ENCODE measurements at places on chromosomes 4 and X.

- DNase-seq = no peak
Measured at GRCh38 chr4:27360790-27361267, 500.2 kb downstream of the STIM2 start.

GRCh38 chr4:41466249-41466648 lies 71.7 kb upstream of the LIMCH1 start:
- no peak for DNase-seq

DNA sequence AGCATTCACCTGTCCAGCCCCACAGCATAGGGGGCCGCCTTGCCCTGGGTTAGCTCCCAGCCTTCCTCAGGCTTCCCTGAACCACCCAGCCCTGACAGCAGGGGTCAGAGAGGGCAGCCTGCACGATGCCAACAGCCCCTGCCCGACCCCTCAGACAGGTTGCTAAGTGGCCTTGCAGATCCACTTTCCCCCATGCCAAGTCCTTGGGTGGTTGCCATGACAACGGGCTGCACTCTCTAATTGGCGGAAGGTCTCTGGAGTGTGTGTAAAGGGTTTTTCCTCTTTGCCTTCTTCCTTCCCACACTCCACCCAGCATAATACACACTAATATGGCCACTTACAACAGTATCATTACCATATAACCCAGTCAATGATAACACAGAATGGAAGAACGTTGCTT lies 99.6 kb upstream of the AFAP1 start:
- no peak for DNase-seq

- DNase-seq = no peak
Measured at GRCh38 chrX:136209016-136209738, 42.0 kb downstream of the MAP7D3 start.

DNA sequence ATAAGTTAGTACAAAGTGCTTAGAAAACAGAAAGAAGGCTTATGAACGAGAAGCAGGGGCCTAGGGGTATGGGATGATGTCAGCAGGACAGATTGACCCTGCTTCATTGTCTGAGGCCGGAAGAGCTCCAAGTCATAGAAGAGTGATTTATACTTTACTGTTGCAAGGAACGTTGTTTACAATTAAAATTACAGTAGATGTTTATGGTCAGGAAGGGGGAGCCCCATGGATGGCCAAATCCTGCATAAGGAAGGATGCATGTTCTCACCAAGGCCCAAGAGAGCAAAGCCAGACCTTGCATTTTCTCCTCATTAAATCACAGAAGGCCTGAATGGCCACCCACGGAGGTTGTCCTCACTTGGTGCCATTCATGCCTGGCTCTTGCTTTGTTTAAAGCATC lies 115.3 kb downstream of the LDB2 start:
- DNase-seq = no peak

- DNase-seq = no peak
Measured at GRCh38 chr4:107837776-107838618, 13.3 kb downstream of the SGMS2 start.

DNA sequence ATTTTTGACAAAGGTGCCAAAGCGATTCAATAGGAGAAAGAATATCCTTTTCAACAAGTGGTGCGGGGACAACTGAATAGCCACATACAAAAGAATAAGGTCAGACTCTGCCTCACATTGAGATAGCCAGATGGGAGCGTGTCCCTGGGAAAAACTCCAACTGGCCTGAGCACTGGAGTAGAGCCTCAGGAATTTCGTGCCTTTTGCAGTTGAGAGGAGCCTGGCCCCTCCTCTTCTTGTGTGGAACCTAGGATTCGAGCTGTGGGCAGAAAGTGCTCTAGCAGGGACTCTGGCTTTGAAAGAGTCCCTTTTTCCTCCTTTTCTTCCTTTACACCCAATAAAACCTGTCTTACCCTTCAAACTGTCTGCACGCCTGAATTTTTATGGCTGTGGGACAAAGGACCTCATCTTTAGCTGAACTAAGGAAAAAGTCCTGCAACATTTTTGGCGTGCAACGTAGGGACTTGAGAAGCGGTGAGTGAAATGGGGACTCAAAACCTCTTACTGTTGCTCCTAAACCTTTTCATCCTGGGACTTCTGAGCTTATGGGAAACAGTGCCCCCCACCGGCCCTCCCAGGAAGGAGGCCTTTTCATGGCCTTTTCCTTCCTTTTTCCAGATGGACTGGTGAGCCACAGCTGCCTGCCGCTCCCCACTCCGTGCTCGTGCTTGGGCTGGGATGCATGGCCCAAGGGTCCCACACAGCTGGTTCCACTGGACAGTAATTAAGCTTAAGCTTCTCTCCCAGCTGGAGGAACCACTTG lies 68.6 kb downstream of the BMP15 start:
- DNase-seq = no peak

Measured in fibroblast of the conjunctiva (primary cell).